ENCODE measurements at places on chromosomes 3 and 15.

- DNase-seq: no peak
Observed at GRCh38 chr15:88615303-88616107, 5.6 kb upstream of the AEN start.

GRCh38 chr3:107283948-107284347 lies 93.3 kb upstream of the CCDC54 start:
- no peak for DNase-seq

- DNase-seq: no peak
Observed at GRCh38 chr15:96331945-96332636, 1.6 kb downstream of the NR2F2 start.

DNA sequence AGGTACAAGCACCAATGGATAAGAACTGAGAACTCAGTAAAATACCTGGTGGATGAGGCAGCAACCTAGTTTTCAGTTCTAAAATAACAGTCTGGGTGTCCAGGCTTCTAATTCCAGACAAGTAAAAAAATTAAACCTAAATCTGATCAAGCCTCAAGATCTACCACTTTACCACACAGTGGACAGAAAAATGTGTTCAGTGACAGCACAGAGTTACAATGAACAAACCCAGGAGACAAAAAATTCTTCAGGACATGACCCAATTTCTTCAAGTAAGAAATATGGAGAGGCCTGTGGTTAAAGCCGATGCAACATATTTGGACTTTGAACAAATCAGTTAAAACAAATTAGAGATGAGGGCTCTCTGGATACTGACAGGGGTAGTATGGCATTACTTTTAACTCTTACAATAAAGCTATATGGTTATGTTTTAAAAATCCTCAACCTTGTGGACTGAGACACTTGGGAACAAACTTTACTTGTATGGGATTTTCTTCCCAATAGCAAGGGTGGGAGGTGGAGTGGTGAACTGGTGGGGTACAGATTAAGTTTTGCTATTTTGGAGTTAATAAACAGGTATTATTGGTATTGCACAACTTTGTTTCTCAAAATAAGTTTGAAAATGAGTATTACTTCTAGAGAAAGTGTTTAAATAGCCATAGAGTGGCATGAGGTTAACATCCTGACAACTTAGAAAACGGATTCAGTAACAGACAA lies 14.2 kb downstream of the CCNL1 start:
- DNase-seq: no peak

- no peak for DNase-seq
Observed at GRCh38 chr3:114903213-114903612, 243.9 kb downstream of the ZBTB20 start.

DNA sequence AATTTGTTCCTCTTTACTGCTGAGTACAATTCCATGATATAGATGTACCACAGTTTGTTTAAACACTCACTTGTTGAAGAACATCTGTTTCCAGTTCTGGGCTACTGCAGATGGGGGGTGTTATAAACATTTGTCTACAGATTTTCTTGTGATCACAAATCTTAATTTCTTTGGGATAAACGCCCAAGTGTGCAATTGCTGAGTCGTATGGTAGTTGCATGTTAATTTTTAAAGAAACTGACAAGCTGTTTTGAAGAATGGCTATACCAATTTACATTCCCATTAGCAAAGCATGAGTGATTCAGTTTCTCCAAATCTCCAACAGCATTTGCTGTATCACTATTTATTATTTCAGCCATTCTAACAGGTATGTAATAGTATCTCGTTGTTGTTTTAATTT lies 242.0 kb upstream of the MRPL3 start:
- DNase-seq: no peak

DNA sequence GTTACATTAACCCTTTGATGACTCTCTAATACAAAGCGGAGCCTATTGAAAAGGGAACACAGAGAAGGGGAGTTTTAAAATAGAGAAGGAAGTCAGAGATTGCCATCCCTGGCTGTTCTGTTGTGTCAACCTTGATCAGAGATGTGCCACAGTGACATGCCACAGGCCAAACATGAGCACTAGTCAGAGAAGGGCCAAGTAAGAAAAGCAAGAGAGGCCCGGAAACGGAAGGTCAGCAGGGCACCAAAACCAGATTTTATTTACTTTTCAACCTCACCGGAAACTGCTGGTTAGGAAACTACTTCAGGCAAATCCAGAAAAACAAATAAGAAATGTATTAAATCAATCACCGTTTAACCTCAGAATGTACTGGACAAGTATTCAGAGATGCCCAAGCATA lies 171.8 kb downstream of the ALCAM start:
- DNase-seq: no peak

DNA sequence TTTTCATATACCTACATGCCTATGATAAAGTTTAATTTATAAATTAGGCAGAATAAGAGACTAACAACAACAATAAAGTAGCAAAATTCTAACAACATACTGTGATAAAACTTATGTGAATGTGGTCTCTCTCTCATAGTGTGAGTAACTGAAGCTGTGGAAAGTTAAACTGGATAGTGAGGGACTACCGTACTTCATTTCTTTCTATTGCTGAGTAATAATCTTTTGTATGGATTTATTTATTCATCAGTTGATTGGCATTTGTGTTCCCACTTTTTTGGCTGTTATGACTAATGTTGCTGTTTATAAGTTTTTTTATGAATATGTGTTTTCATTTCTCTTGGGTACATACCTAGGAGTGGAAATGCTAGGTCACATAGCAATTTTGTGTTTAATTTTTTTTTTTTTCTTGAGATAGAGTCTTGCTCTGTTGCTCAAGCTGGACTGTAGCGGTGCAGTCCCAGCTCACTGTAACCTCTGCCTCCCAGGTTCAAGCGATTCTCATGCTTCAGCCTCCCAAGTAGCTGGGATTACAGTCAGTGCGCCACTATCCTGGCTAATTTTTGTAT lies 41.0 kb downstream of the RNF111 start:
- no peak for DNase-seq

GRCh38 chr3:160544844-160545503 lies 20.4 kb downstream of the KPNA4 start:
- DNase-seq: no peak

DNA sequence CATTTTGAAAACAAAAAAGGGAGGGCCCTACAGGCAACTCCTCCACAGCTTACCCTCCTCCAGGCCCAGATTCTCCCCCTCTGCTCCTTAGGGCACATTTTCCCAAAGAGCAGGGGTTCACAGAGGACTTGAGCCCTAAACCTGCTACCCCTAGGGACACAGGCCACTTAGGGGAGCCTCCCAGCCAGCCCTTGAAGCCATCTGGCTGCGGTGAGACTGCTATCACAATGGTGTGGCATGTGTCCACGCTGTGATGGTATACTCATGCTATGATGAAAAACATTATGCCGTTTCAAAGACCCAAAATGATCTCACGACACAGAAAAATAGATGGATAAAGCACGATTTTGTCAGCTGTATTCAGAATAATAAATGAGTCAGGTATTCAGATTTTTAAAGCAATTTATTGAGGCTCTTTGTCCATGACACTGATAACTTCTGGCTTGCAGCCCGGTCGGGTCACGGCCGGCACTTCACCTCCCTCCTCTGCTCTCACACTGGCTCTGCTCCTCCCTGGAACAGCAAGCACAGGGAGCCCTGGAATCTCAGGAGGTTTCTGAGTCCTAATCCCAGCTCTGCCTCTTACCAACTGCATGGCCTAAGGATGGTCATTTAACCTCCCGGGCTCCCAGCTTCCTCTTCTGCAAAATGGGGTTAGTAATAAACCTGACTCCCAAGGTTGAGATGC lies 115.3 kb downstream of the MEGF11 start:
- no peak for DNase-seq

- peak; percentile 21 for DNase-seq
Observed at GRCh38 chr3:157064402-157064801, 95.5 kb downstream of the CCNL1 start.

DNA sequence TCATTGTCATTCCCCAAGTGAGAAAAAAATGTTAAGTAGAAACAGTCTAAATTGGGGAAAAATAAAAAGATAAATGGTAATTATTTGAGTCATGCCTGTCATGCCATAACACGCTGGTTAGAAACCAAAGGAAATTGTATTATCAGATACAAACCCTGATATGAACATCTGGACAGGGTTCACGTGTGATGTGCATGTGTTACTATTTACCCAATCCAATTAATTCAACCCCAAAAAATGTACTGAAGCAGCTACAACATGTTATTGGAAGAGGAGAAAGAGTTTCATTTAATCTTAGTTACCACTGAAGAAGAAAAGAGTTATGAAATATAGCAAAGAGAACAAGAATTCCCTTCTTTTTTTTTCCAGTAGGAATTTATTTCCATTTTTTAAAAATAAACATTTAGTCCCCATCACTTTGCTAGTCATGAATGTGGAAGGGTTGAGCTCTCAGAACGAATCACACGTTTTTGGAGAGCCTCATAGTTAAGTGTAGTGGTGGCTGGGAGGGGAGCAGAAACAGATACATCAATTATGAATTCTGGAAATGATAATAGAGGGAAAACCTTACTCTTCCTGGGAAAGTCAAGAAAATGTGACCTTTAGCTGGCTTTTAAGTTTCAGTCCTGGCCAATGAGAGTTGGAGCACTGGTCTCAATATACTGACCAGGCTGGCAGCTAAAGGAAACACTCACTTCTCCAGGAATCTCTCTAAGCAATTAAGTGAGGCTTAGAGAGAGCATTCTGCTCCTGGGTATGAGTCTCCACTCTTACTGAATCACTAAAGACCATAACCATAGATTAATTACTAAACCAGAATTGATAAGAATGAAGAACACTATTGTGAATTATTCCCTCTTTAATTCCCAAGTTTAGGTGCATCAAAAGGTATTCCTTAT lies 796.5 kb downstream of the GRM7 start:
- no peak for DNase-seq

DNA sequence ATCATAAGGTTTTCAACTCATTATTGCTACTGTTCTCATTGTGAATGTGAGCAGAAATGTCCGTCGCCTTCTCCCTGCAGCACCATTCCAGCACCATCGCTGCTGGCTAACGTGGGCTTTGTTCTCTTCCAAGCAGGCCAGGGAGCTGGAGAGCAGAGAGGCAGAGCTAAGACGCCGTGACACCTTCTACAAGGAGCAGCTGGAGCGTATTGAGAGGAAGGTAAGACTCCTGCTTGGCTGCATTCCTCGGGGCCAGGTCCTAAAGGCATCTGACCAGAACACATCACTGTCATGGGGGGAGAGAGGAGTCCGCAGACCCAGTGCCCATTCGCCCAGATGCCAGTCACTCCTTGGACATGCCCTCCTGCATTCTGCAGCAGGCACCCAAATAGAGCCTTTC lies 130.4 kb upstream of the PLXNA1 start:
- DNase-seq: no peak

DNA sequence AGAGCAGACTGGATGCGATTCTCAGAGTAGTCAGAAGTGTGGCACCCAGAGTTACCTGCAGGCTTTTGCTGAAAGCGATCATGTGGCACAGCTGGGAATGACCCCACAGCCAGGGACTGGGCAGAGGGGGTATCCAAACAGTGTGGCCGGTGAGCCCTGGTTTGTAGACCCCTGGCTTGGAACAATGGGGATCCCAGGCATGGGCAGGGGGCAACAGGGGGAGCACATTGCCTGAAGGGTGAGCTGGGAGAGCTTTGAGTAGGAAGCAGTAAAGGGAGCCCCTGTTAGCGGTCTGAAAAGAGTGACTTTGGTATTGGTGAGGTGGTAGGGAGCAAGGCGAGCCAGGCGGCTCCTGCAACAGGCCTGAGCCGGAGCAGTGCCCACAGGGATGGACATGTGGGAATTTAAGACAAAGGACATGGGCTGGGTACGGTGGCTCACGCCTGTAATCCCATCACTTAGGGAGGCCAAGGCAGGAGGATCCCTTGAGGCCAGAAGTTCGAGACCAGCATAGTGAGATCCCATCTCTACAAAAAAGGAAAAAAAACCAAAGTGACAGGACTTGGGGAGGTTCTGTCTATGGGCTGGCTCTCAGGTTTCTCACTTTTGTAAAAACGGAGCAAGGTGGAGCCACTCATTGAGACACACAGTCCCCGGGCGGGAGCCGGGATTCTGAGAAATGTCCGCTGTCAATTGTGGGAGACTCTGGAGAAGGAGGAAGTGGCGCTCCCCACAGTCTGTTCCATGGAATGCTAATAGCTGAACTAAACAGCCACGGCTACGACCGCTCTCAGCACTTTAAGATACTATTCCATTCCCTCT lies 223.8 kb upstream of the LYSMD4 start:
- DNase-seq: no peak

- no peak for DNase-seq
Observed at GRCh38 chr3:184368586-184369183, 7.2 kb downstream of the POLR2H start.

GRCh38 chr3:79247725-79248043 lies 520.1 kb downstream of the ROBO1 start:
- DNase-seq: no peak

- no peak for DNase-seq
Observed at GRCh38 chr15:68463996-68464395, 32.0 kb upstream of the ITGA11 start.

DNA sequence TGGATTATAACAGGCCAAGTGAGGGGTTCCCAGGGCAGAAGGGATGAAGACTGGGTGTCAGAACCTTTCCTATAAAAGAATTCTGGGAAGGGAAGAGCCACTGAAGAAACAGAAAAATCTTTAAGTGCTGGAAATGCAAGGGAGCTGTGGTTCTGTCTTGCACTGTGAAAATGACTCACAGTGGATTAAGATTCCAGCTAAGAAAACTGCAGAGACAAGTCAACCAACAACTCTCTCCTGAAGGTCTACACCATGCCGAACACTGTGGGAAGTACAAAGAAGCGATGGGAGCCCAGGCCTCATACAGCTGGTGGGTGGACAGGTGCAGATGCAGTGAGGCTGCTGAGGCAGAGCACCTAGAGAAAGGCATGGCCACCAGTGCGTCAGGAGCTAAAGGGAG lies 27.7 kb downstream of the ZDHHC3 start:
- no peak for DNase-seq

GRCh38 chr3:8529181-8529637 lies 27.6 kb downstream of the LMCD1 start:
- DNase-seq: no peak

DNA sequence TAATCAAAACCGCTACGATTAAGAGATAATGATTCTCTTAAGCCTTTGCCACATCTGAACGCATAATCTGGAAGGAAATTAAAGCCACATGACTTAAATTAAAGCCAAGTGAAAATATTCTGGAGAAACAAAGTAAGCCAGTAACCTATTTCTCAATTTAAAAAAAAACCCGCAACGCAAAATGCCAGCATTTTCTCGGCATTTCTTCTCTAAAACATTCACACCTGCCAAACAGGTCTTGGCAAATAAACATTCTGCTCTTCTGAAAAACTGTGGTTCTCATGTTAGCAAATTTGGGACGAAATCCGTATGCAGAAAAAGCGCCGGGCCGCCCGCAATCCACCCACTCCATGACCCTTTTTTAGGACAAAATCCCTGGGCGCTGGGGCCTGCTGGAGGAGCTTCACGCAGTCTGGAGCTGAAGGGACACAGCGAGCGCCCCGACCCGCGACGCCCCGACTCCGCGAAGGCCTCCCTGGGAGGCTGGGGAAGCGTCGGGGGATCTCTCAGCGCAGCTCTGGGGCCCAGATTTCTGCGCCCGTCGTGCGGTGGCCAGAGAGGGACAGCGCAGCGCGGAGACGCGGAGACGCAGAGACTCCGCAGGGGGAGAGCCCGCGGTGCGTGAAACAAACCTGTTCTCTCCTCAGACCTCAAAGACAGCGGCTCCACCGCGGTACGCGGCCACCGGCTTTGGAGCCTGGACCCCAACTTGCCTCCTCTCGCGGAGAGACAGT lies 471 bp downstream of the NKIRAS1 start:
- peak; percentile 51 for DNase-seq

- no peak for DNase-seq
Observed at GRCh38 chr3:16907243-16907642, 22.5 kb downstream of the PLCL2 start.

GRCh38 chr3:134198414-134198813 lies 52.2 kb downstream of the RYK start:
- DNase-seq: no peak
